Esophagus muscularis mucosa (tissue), 4 donors: ENCODE measurements at places on chromosomes 3 and 15. TPM values are rescaled to one million over a fixed set of nuclear protein-coding genes. Genes with fewer than 3 reads are reported as not detected.
A peak's percentile ranks its signal among the peaks of the same experiment; 100 is the strongest.

GRCh38 chr15:58046467-58046866 is 19.0 kb downstream of the ALDH1A2 start:
- H3K4me3 ChIP-seq = no peak overlapping the region
- no peaks in the 10 kb centered on the region for H3K27me3 ChIP-seq
- H3K36me3 ChIP-seq = no peaks in the 10 kb centered on the region
- no peaks in the 10 kb centered on the region for H3K4me1 ChIP-seq

DNA sequence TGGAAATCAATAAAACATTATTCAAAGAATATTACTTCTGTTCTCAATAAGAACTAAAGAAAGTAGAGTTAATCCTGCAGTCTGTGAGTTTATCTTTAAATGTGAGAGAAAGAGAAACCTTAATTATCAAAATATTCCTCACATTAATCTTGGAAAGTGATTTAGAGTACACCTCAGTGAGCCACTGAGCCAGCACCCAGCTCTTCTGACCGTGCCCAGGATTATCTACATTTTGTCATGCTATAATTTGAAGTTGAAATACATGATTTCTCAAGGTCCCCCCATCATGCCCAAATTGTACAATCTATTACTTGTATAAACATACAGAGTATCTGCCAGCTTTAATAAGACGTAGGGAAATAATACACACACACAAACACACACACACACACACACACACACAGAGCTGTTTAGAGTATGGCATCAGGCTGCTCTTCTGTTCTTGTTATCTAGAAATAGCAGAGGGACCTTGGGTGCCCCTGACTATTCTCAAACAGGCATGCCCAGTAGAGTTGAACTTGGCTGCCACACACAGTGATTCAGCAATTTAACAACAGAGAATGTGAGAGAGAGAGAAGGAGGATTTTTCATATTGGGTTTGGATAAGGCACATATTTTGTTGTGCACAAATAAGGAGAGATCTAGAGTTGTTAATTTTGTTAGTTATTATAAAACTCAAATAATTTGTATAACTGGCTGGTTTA is 74.4 kb downstream of the P2RY1 start:
- no peak for DNase-seq
- H3K27ac ChIP-seq = no peak overlapping the region
- no peaks in the 10 kb centered on the region for H3K36me3 ChIP-seq

DNA sequence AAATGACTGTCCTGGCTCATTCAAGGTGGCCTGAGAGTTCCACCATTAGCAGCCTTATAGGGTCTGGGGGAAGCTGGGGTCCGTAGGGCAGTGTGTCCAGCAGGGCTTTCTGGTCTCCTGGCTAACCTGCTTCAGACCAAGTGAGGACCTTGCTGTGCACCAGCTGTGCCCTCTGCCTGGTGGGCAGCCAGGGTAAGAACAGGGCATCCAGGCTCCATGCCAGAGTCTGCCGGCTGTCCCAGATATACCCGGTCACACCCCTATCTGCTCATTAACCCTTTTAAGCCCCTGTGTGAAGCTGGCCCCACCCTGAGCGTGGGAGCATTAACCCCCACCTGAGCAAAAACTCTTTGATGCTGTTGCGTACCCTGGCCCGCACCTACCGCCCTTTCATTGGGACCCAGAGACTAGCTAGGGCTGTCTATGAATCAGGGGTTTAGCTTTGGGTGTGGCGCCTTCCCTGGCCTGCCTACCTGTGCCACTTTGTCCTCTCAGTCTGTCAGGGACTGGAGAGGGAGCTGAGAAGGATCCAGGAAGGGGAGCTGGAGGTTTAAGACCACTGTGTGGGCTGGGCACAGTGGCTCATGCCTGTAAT is 17.6 kb downstream of the SEMA3F start:
- H3K36me3 ChIP-seq = peaks cover 21% of the 10 kb centered on the region
- no peak for DNase-seq
- no peak overlapping the region for H3K4me3 ChIP-seq
- H3K27me3 ChIP-seq = no peaks in the 10 kb centered on the region
- peaks cover 33% of the 10 kb centered on the region for H3K4me1 ChIP-seq
- H3K27ac ChIP-seq = no peak overlapping the region

Gene STRC
- under 0.01 TPM for total RNA-seq

Gene ZNF660
- total RNA-seq = 2.9 TPM

DNA sequence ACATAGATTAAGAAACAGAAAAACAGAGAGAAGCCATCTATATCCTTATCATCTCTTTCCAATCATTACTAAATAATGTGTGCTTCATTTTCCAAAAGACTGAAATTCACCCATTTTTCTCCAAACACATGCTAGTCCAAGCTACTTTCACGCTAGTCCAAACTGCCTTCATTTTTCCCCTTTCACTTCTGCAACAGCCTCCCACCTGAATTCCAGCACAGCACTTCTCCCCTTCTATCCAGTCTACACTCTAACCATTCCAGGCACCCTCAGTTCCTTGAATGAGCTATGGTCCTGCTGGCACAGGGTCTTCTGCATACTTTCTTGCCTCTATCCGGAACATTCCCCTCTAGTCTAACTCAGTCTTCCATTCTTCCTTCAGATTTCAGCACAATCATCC is 112.0 kb downstream of the THRB start:
- no peak overlapping the region for H3K4me3 ChIP-seq
- no peak overlapping the region for H3K27ac ChIP-seq
- DNase-seq = no peak
- no peaks in the 10 kb centered on the region for H3K27me3 ChIP-seq

DNA sequence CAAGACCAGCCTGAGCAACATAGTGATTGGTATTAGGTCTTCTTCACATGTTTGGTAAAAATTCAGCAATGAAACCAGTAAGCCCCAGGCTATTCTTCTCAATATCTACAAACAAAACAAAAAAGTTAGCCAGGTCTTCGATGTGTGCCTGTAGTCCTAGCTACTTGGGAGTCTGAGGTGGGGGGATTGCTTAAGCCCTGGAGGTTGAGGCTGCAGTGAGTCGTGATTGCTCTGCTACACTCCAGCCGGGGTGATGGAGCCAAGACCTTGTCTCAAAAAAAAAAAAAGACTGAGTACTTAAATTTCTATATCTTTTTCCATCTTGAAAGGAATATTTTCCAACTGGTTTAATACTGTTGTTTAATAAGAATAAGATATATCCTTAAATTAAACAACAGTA is 106.8 kb downstream of the MBNL1 start:
- no peaks in the 10 kb centered on the region for H3K27me3 ChIP-seq
- DNase-seq = no peak
- H3K4me3 ChIP-seq = no peak overlapping the region
- peak overlapping the region; percentile 79 for H3K27ac ChIP-seq

DNA sequence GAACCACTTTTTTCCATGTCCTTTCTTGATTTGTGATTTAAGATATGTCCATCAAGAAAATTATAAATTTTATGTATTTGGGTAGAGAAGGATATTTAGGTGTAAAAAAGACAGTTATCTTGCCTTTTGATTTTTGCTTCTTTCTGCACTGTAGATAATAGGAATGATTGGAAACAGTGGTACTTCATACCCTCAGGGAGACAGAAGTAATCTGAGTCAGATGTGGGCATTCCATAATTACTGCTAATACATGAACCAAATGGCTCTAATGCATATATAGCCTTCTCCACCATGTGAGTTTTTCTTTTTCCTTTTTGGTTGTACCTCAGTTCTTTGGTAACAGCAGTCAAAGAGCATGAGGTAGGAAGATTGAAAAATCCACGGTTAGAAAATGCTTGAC is 67.2 kb downstream of the RARB start:
- no peak for DNase-seq
- H3K36me3 ChIP-seq = no peaks in the 10 kb centered on the region
- H3K27ac ChIP-seq = no peak overlapping the region

GRCh38 chr15:31442699-31443111 is 116.1 kb downstream of the KLF13 start:
- peak overlapping the region; percentile 81 for H3K27ac ChIP-seq
- H3K36me3 ChIP-seq = no peaks in the 10 kb centered on the region
- H3K4me3 ChIP-seq = no peak overlapping the region
- no peak for DNase-seq
- no peaks in the 10 kb centered on the region for H3K27me3 ChIP-seq

DNA sequence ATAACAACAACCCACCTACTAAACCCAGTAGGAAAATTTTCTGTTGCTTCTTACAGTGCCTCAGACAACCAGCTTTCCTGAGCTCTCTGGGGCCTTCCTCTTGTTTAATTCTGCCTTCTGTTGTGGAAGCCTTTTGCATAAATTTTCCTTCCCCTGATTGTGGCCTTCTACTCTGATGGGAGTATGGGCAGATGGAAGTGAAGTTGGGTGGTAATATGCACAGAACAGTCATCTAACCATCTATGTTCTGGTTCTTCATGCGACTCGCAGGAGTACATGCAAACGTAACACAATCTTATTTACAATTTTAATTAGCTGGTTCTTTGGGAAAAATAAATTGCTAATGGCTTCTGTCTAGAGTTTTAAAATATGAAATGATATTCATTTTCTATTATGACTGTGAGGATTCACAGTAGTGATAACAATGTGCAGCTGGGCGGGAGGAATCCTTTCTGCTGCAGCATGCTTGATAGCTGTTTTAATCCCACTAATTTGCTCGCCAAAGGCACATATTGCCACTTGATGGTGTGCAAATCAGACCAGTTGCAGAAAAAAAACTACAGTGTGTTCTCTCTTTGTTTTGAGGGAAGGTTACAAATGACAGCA is 311.5 kb upstream of the ROPN1 start:
- DNase-seq = peak; percentile 12
- H3K27me3 ChIP-seq = no peaks in the 10 kb centered on the region
- H3K4me3 ChIP-seq = no peak overlapping the region
- no peak overlapping the region for H3K27ac ChIP-seq
- H3K4me1 ChIP-seq = no peaks in the 10 kb centered on the region

DNA sequence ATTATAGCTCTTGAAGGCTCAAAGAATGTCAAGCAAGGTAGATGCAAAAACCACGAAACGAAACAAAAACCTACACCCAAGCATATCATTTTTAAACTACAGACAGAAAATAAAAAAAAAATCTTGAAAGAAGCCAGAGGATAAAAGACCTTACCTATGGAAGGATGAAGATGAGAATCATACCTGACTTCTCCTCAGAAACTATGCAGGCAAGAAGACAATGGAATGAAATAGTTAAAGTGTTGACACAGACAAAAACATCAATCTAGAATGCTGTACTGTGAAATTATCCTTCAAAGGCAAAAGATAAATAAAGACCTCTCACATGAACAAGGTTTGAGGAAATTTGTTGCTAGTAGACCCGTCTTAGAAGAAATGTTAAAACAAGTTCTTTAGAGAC is 372.0 kb downstream of the ZIC4 start:
- no peaks in the 10 kb centered on the region for H3K36me3 ChIP-seq
- H3K4me1 ChIP-seq = no peaks in the 10 kb centered on the region
- no peak for DNase-seq
- H3K4me3 ChIP-seq = no peak overlapping the region

Gene FHIT
- 5.7 TPM for total RNA-seq

GRCh38 chr3:189404797-189405484 is 226.2 kb upstream of the TP63 start:
- no peaks in the 10 kb centered on the region for H3K27me3 ChIP-seq
- H3K27ac ChIP-seq = no peak overlapping the region
- no peaks in the 10 kb centered on the region for H3K36me3 ChIP-seq
- no peak for DNase-seq
- no peaks in the 10 kb centered on the region for H3K4me1 ChIP-seq
- H3K4me3 ChIP-seq = no peak overlapping the region

- no peaks in the 10 kb centered on the region for H3K36me3 ChIP-seq
- H3K27ac ChIP-seq = no peak overlapping the region
- H3K4me3 ChIP-seq = no peak overlapping the region
- DNase-seq = no peak
- H3K27me3 ChIP-seq = no peaks in the 10 kb centered on the region
Measured at GRCh38 chr3:119120480-119120879, 25.5 kb upstream of the TEX55 start.

GRCh38 chr15:27696530-27696929 is 402.6 kb downstream of the OCA2 start:
- H3K27ac ChIP-seq = no peak overlapping the region

DNA sequence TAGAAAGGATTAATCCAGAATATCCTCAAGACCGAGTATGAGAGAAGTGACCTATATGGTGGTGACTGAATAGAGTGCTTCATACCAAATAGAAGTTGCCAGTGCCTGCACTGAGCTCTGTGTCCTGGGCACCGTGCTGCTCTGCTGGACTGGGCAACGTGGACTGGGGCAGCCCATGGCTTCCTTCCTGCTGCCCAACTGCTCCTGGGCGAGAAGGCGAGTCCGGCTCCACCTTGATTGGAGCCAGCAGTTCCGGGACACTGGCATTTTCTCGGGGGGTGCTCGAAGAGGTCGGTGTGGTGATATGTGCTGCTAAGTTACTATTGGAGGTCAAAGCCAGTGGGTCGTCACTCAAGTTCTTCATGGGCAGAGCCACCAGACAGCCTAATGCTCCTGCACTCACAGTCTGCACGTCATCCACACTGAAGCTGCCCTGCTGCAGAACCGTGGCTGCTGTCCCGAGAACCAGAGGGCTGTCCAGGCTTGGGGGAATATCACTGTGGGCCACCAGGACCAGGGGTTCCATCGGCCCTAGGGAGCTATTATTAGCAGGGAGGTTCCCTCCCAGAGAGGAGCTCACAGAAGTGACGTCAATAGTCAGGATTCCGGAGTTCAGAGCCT is 14.1 kb downstream of the ZXDC start:
- peaks cover 5% of the 10 kb centered on the region for H3K4me1 ChIP-seq
- H3K27ac ChIP-seq = no peak overlapping the region
- no peak overlapping the region for H3K4me3 ChIP-seq
- no peak for DNase-seq
- H3K27me3 ChIP-seq = no peaks in the 10 kb centered on the region

Gene KLHL40
- not detected for total RNA-seq

GRCh38 chr15:100339999-100340398 is 1.8 kb downstream of the ADAMTS17 start:
- H3K4me1 ChIP-seq = peaks cover 43% of the 10 kb centered on the region
- no peaks in the 10 kb centered on the region for H3K36me3 ChIP-seq
- DNase-seq = no peak

Gene NOX5
- 0.66 TPM for total RNA-seq

DNA sequence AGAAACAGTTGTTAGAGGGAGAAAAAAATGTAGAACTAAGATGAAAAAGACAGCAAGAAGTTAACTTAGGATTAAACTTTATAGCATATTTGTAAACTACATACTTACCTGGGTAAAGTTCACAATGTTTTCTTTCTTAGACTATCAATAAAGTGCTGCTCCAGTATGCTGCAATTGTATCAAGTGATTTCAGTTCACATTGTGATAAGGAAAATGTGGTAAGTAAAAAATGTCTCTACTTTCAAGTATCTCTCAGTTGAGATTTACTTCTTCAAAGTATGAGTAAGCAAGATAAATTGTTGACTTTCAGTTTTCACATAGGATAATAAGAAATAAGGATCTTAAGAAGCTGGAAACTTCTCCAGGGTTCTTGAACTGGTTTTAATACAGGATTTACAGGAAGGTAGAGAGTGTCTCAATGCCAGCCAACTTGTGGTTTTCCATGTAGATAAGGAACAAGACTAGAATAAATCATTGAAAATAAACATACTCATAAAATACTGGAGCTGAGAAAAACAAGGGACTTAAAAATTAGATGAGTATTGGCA is 528.8 kb downstream of the UNC13C start:
- no peak overlapping the region for H3K27ac ChIP-seq
- no peaks in the 10 kb centered on the region for H3K4me1 ChIP-seq
- no peak for DNase-seq
- H3K27me3 ChIP-seq = no peaks in the 10 kb centered on the region
